Stimulated activated CD4-positive, alpha-beta T cell treated with anti-CD3 and anti-CD28 coated beads, Interleukin-12 subunit alpha, Interleukin-12 subunit beta, amount 100 ng/mL, for 24 hours (primary cell): ENCODE measurements at places on chromosomes 3 and 15.

- no peak for DNase-seq
These were observed 40.1 kb downstream of the SGO1 start for GRCh38 chr3:20145874-20146273.

- peak; percentile 25 for DNase-seq
These were observed at the start of gene CCR2 for GRCh38 chr3:46353647-46354410. TSS of gene CCR2 (plus strand) at chr3:46354111. CDS start at chr3:46357528, 3,417 bp downstream.

- no peak for DNase-seq
These were observed 56.7 kb downstream of the DRD3 start for GRCh38 chr3:114122027-114122709.

DNA sequence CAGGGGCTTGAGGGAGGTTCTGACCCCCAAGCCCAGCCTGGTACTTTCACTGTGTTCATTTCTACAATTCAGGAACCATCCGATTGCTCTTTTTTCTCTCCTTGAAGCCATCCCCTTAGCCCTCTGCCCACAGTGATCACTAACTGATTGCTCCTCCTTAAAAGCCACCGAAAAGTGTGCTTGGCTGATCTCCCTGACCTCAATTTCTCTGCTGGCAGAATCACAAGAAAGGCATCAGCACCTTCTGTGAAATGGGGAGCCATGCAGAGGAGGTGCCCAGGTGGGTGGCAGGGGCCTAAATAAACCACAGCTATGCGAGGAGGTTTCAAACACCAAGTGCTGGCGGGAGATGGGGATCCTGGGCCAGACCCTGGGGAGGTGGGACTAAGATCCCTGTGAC is 56.2 kb downstream of the SRGAP3 start:
- no peak for DNase-seq

DNA sequence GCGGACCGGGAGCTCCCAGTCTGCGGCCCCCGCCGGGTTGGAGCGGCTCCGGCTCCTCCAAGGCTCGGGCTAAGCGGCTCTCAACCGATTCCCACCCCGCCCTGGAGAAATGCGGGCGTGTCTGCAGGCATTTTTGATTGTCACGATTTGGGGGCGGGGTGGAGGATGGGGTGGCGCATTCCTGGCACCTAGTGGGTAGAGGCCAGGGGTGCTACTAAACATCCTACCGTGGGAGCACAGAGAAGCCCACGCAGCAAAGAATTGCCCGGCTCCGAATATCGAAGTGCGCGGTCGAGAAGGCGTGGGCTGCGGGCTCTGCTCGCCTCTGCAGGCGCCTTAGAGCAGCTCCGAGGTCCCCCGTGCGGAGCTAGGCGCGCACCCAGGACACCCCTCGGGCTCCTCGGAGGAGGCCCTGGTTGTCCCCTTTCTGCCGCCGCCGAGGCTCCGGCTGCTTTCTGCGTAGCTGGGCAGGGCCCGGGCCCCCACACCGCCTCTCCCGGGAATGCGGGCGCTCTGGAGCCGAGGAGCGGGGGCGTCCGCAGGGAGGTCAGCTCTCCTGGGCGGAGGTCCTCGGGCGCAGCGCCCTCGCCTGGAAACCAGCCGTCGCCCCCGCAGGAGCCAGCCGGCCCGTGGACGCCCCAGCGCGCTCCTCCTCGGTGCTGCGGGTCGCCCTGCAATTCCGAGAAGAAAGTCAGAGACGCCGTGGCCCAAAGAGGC is 16.5 kb upstream of the LAMP3 start:
- no peak for DNase-seq

DNA sequence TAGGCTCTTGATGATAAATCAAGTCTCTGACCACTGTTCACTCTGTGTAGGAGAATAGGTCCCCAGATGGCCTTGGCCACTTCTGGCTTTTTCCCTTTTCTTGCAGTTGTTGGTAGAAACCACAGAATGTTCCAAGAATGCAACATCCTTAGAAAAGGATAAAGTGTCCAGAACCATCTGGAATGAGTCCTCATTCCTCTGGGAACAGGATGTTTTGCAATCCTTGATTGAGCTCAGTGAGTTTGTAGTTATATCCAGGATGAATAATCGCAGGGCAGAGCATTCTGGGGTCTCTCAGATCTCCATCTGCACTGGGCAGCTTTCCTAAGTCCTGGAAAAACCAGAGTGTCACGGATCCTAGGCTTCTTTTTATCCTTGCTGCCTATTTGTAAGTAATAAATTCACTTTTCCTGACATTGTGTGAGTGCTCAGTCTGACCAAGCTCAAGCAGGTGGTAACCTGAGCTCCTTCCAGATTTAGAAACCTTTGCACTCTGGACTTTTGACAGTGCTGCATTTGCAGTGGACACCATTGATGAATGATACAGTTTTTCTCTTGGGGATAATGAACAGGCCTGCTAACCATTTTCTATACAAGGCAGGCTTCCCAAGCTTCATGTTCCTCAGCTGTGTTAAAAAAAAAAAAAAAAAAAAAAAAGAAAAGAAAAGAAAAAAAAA is 1028.6 kb downstream of the OTOL1 start:
- no peak for DNase-seq

GRCh38 chr3:105862217-105862616 is 6.6 kb downstream of the CBLB start:
- DNase-seq, result no peak

GRCh38 chr3:31695280-31696008 is 162.7 kb downstream of the STT3B start:
- peak; percentile 10 for DNase-seq
